ENCODE measurements at places on chromosomes 13 and 19. TPM values are rescaled to one million over a fixed set of nuclear protein-coding genes. Genes with fewer than 3 reads are reported as not detected.

Gene HAUS8
- 2.5 TPM for total RNA-seq

Gene KLK4
- 1.4 TPM for total RNA-seq

Gene C1QTNF9
- not detected for total RNA-seq

GRCh38 chr13:48531416-48532255 lies 1.2 kb downstream of the RCBTB2 start:
- DNase-seq = peak; percentile 18

DNA sequence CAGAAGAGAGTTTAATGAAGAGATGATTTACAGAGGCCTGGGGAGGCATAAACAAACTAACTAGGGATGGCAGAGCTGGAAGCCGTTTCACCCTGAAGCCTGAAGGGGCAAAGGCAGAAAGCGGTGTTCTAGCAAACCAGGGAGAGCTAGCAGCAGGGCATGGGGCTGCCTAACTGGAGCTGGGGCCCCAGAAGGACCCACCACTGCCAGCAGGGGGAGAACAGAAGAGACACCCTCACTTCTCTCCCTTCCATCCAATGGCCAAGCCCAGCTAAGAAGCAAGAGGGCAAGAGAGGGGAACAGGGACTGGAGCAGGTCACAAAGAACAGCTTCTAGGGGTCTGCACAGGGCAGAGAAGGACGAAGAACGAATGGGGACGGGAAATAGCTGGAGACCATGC lies 195.5 kb downstream of the KATNAL1 start:
- DNase-seq = no peak

DNA sequence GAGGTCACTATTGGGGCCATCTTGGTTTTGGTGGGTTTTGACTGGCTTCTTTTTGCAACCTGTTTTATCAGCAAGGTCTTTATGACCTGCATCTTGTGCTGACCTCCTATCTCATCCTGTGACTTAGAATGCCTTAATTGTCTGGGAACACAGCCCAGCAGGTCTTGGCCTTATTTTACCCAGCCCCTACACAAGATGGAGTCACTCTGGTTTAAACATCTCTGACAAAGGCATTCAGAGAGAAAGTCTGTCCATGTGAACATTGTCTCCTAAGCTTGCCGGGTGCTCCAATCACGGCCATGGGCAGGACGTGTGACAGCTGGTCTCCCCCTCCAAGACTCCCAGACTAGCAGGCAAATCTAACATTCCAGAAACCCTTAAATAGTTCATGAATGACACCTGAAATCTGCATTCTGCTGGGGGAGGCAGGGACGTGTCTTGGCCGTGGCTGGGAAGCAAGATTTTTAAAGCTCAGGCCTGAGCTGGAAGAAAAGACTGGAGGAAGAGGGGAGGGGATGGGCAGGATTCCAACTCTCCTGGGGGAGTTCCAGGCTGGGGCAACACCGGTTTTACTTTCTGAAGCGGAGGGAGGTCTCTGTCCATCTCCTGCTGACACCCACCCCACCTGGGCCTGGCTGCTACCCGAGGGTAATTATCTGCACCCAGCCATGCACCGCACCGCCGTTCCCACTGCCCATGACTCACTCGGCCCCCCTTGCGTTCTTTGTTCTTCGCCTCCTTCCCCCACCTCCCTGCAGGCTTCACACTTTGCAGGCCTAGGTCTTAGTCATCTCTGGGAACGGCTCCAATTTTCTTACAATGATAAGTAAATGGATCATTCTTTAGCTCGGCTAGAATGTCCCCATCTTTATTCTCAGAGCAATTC lies 11.6 kb upstream of the OR1M1 start:
- no peak for DNase-seq

- DNase-seq = no peak
Observed at GRCh38 chr13:106911627-106912026, 343.7 kb upstream of the ARGLU1 start.

All from cerebellum (tissue), 4 donors.